ENCODE measurements at places on chromosomes 13 and 19.

- peak; percentile 25 for DNase-seq
Measured at GRCh38 chr13:80400865-80401426, 60.0 kb upstream of the SPRY2 start.

GRCh38 chr13:109212650-109213049 is 573.7 kb downstream of the IRS2 start:
- DNase-seq, result no peak

GRCh38 chr19:14410091-14411051 is 8.8 kb downstream of the DDX39A start:
- no peak for DNase-seq

DNA sequence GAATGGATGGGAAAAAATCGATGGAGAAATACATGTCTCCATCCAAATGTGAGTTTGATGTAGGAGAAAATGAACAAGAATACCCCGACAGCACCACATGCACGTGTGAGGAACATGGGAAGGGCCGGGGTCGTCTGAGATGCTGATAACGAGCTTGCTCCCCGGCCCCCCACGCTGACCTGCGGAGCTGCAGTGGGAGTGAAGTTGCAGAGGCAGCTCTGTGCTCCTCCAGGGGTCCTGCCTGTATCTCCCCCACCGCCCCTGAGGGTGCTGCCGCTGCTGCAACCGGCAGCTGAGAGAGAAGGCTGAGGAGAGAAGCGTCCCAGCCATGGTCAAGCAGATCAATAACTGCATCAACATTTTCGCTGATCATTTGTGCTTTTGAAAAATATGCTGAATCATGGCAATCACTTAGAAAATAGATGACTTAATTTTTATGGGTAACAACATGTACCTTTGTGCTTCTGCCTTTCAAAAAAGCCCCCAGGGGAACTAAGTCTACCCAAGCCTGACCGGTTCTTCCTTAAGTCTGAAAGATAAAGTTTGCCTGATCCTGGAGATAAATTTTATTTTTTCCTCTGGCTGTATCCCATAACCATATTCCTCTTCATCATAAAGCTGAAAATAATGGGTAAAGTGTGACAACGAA is 18.2 kb upstream of the NAXD start:
- DNase-seq, result no peak

- DNase-seq, result no peak
Measured at GRCh38 chr13:75581874-75582640, 32.5 kb downstream of the UCHL3 start.

- peak; percentile 15 for DNase-seq
Measured at GRCh38 chr19:47778954-47779351, 450 bp downstream of the SELENOW start.

DNA sequence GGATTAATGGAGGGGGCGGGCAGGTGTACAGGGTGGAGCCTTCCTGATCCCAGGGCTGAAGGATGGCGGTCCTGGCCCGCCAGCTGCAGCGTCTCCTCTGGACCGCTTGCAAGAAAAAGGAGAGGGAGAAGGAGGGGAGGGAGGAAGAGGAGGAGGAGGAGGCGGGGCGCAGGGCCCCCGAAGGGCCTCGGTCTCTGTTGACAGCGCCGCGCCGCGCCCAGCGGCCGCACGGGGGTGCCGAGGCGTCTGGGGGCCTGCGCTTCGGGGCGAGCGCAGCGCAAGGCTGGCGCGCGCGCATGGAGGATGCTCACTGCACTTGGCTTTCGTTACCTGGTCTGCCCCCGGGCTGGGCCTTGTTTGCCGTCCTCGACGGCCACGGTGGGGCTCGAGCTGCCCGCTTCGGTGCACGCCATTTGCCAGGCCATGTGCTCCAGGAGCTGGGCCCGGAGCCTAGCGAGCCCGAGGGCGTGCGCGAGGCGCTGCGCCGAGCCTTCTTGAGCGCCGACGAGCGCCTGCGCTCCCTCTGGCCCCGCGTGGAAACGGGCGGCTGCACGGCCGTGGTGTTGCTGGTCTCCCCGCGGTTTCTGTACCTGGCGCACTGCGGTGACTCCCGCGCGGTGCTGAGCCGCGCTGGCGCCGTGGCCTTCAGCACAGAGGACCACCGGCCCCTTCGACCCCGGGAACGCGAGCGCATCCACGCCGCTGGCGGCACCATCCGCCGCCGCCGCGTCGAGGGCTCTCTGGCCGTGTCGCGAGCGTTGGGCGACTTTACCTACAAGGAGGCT is at the start of gene PPM1N:
Gene PPM1N, plus strand, starts transcription at position 33 of the 785 bp plus-strand sequence. Its CDS starts 30 bp downstream, at position 63.
- no peak for DNase-seq

GRCh38 chr13:32113532-32113931 is 82.0 kb downstream of the FRY start:
- DNase-seq, result no peak

DNA sequence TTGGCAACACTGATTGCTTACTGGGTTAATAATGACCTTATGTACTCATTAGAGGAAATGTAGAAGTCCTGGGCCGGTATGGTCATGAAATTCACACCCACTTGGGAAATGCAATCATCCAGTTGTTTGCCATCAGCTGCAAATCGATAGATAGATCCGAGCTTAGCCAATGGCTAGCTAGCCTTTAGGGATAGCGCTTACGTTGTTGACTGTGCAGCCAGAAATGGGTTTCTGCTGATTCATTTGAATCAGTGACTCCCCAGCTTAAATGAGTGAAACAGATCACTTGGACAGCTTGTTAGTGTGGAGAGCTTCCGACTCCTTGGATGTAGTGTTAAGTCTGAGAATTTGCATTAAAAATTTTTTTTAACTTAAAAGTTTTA is 11.8 kb downstream of the IL17D start:
- no peak for DNase-seq

- DNase-seq, result no peak
Measured at GRCh38 chr19:23377276-23377675, 18.0 kb downstream of the ZNF91 start.

DNA sequence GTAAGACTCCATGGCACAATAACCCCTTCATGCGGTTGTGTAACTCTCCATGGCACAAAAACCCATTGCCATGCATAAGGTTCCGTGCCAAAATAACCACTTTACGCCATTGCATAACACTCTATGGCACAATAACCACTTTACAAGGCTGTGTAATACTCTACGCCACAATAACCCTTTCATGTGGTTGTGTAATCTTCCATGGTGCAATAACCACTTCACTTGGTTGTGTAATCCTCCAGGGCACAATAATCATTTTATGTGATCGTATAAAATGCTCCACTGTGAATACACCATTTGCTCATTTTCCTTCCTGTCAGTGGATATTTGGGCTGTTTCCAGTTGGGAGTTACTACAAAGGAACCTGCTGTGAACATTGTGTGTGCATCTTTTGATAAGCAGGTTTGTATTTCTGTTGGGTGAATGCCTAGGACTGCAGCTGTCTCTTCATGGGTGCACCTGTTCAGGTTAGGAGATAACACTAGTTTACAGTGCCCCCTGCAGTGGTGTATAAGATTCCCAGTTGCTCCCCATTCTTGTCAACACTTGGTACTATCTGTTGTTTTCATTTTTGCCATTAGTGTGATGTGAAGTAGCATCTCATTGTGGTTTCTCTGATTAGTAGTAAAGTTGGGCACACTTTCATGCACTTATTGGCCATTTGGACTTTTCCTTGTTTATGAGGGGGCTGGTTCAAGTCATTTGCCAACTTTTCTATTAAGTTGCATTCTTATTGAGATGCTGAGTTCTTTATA is 21.1 kb upstream of the ZSCAN18 start:
- DNase-seq, result peak; percentile 6

DNA sequence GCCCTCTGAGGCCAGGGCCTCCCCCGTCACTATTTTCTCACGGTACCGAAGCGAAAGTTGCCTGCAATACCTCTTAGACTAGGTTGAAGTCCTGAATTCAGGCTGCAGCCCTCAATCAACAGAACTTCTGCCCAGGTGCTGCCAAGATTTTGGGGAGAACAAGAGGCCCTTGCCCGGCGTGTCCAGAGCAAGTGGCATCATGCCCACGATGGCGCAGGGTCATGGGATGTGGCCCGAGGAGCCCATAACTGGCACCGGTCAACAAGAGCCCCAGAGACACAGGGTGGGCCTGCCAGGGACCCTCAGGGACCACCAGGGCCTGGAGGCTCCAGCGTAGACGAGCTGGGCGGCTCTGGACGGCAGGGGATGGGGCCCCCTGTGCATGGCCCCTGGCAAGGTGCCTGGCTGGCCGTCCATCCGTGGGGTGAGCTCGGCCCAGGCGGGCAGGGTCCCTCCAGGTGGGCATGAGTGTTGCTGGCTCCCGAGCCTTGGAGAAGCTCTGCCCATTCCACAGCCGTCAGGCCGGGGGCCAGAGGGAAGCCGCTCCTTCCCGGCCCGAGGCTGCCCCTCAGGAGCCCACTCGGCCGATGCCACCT is 45.1 kb downstream of the GAS6 start:
- no peak for DNase-seq

- no peak for DNase-seq
Measured at GRCh38 chr13:74871369-74872070, 610.4 kb downstream of the TBC1D4 start.

- DNase-seq, result no peak
Measured at GRCh38 chr13:44431150-44431549, 57.5 kb downstream of the SERP2 start.

GRCh38 chr13:76331943-76332712 is 554.1 kb downstream of the KCTD12 start:
- DNase-seq, result no peak

DNA sequence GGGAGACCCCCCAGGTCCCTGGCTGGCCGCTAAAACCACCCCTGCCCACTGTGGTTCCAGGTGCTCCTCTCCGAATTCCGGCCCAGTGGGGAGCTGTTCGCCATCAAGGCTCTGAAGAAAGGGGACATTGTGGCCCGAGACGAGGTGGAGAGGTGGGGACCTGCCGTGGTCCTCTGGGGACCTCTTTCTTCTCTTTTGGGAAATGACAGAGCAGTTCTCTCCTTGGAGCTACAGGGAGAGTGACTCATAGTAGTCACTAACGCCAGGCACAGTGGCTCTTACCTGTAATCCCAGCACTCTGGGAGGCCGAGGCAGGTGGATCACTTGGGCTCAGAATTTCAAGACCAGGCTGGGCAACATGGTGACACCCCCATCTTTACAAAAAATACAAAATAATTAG is 7.3 kb downstream of the PTGER1 start:
- no peak for DNase-seq

DNA sequence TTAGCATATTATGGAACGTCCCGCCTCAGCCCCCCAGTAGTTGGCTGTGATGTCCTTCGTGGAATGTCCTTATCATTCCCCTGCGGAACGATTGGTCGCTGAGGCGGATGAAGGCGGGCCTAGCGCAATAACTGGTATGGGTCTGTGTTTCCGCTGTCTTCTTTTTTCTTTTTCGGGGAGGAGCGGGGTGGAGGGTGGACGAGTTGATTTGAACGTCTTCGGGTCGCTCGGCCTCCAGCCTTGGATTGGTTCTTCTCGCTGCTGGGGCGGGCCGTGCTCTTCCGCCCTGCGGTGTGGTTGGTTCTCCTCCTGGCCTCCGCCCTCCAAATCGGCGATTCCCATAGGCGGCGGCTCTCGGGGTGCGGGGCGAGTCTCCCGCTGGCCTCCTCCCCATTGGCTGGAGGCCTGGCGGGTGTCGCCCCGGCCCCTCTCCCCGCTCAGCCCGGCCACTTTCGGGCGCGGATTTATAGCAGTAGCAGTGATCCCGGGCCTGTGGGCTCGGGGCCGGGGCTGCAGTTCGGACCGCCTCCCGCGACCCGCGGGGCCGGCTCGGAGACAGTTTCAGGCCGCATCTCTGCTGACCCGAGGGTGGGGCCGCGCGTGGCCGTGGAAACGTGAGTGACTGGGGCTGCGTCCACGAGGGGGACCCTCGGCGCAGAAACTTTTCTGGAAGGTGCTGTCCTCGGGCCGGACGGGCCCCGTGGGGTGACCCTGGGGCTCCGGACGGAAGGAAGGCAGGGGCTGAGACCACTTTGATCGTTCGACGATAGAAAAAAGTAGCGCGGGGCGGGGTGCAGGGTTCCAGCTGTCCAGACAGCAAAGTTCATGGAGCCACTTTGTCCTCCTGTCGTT is 2.1 kb downstream of the ING1 start:
- peak; percentile 100 for DNase-seq

- no peak for DNase-seq
Measured at GRCh38 chr13:39407138-39407537, 195.9 kb downstream of the LHFPL6 start.

DNA sequence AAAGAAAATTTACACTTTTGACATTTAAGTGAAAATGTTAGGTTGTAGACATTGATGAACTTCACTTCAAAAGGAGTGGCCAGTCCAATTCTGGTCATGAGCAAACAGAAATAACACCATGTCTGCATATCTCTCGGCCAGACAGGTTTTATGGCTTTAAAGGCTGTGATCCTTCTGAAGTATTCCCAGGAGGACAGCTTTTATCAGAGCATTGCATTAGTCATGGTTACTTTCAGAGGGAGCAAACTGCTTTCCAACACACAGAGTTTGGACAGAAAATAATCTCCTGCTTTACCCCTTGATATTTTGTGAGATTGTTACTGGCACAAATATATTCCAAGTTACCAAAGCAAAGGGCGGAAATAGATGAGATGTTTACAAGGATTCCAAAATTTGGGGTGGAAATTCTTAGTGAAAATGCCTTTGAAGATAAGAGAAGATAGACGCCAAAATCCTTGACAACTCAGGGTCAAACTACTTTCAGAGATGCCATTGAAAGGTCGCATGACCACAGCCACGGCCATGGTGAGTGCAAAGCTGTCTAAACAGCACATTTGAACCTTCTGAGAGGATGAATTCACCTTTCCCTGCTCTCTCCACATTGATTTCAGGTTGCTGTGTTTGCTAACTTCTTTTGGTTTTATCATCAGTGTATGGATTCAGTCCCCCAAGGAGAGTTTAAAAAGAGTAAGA is 584.5 kb upstream of the SGCG start:
- DNase-seq, result no peak

DNA sequence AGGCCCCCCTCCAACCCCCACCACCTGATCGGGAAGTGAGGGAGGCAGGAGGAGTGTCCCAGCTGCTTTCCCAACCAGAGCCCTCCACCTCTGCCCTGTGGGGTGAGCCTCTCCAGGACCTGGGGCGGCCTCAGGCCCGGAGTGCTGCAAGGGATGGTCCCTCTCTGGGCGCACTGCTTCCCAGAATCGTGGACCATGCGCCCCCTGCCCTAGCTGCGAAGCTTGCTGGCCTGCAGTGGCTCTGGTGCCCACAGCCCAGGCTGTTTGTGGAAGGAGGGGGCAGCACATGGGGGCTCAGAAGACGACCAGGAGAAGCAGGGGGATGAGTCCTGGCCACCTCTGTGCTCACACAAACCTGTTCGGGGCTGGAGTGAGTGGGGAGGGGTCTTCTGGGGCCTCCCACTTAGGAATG is 33.6 kb downstream of the CEBPG start:
- no peak for DNase-seq

DNA sequence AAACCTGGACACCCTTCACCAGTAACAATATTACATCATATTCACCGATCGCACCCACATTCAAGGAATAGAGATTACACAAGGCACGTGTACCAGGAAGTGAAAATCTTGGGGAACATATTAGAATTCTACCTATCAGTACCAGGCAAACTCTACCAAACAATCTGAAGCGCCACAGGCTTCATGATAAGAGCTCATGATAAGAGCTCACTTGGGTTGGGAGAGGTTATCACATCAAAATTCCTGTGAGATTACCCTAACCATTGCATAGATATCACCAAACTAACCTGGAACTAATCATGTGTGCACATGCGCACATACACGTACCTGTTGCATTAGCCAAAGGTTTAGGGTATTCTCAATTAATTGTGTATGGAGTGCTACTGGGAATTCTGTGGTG is 1861.3 kb downstream of the PCDH9 start:
- DNase-seq, result no peak
